ENCODE measurements at places on chromosomes 1 and 21. TPM values are rescaled to one million over a fixed set of nuclear protein-coding genes. Genes with fewer than 3 reads are reported as not detected.

PITHD1 gene
- 65.1 TPM for polyA plus RNA-seq

GRCh38 chr1:231160895-231161666 is 777 bp upstream of the TRIM67 start:
- DNase-seq = no peak

DNA sequence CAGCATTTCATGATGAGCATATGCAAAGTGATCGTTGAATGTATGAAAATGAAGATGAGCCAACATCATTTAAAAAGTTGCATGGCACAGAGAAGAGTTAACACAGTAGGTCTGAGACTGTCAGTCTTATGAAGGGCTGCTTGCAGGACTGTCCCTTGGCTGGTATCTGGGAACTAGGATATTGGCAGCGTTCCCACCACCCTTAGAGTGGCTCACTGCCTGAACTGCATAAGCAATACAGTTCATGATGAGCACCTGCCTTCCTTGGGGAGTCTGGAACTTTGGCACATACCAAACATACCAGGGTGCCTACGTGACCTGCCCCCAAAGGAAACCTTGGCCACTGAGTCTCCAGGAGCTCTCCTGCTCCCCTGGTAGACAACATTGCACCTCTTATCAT is 161.8 kb downstream of the DSCAM start:
- no peak for DNase-seq

DNA sequence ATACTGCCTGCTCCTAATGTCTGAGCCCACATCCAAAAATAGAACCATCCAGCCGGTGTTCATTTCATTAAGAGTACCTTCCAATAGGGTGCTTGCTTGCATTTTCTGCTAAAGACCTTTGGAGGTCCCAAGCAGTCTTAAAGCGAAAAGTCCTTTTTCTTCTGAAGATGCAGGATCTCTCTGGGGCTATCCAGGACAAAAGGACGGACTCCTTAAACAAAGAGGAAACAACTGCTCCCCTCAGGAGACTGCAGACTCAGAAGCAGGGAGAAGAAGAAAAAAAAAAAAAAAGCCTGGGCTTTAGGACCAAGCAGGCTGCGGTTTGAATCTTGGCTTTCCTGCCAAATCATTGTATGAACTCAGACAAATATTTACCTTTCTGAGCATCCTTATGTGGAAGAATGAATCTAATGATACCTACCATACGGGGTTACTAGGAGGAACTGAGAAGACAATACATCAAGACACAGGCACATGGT is 204.0 kb downstream of the PLPP3 start:
- DNase-seq = no peak

- peak; percentile 55 for DNase-seq
These were observed 186.1 kb downstream of the CLEC20A start for GRCh38 chr1:178310685-178311105.

- DNase-seq = no peak
These were observed 4.1 kb upstream of the TAGLN2 start for GRCh38 chr1:159929155-159930051.

- DNase-seq = no peak
These were observed 56.7 kb upstream of the GCLM start for GRCh38 chr1:93965888-93966287.

PINK1 gene
- 79.6 TPM for polyA plus RNA-seq

- no peak for DNase-seq
These were observed 204.4 kb upstream of the TNR start for GRCh38 chr1:175947771-175948170.

SLC2A5 gene
- polyA plus RNA-seq = 0.87 TPM

ATP6V1G3 gene
- polyA plus RNA-seq = 2.6 TPM

DNA sequence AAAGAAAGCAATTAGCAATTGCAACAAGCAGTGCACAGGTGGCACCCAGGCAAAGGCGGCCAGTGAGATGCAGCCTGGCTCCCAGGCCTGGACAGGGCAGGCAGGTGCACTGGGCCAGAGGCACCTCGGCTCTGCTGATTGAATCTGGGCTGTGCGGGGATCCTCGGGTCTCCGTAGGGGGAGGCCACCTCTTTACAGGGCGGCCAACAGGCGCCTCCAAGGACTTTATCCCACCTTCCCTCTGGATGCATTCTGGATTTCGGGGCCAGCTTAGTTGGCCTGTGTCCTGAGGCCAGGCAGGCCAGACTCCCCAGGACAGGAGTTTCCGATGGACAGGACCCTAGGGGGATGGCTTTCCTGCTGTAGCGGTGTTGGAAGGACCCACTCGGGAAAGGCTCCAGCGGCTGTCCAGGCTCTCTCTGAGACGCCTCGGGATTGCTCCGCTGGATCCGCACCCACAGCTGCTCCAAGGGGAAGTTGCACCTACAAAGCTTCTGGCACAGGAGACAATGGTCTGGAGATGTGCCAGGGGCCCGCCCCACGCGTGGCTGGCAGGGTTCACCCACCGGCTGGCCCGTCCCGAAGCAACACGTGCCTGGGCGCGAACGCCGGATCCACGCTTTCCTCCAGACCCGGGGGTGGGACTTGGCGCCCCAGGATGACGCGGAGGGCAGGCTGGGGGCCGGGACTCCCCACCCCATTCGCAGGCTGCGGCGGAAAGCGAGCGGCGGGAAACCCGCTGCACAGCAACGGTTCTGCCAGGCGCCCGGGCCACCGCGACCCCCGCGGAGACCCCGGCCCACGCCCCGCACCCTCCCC is 810 bp downstream of the SLC19A1 start:
- no peak for DNase-seq

GRCh38 chr1:169925505-169926482 is 32.1 kb upstream of the SCYL3 start:
- no peak for DNase-seq

GRCh38 chr21:26736449-26736848 is 108.8 kb downstream of the ADAMTS1 start:
- DNase-seq = no peak

DNA sequence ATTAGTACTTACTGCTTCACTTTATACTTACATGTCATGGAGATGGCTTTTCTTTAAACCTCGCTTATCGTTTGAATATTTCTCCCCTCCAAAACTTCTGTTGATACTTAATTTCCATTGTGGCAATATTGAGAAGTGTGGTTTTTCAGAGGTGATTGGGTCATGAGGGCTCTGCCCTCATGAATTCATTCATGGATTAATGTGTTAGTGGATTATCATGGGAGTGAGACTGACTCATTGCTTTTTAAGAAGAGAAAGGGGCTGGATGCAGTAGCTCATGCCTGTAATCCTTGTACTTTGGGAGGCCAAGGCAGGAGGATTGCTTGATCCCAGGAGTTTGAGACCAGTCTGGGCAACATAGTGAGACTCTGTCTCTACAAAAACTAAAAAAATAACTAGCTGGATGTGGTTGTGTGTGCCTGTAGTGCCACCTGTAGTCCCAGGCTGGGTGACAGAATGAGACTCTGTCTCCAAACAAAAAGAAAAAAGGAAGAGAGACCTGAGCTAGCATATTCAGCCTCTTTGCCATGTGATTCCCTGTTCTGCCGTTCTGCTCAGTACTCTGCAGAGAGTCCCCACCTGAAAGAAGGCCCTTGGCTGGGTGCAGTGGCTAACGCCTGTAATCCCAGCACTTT is 30.2 kb downstream of the RABGAP1L start:
- no peak for DNase-seq

- no peak for DNase-seq
These were observed 56.0 kb upstream of the PLXNA2 start for GRCh38 chr1:208300084-208300770.

- DNase-seq = no peak
These were observed 38.1 kb upstream of the LBR start for GRCh38 chr1:225465793-225466517.

DNA sequence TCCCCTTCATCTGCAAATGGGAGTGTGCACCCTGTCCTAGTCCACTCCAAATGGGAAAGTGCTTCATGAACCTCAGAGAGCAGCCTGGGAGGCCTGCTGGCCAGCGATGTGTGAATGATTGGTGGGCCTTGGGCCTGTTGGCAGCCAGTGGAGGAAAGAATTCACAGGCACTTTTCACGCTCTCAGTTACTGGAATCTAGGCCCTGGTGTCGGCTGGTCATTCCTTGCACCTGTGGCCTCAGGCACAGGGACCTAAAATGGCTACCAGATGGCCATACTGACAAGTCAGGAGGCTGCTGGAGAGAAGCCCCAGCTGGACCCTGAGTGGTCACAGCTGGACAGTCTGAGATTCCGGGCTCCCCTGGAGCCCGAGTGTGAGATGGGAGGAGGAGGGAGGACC is 18.4 kb upstream of the EDN2 start:
- no peak for DNase-seq

DNA sequence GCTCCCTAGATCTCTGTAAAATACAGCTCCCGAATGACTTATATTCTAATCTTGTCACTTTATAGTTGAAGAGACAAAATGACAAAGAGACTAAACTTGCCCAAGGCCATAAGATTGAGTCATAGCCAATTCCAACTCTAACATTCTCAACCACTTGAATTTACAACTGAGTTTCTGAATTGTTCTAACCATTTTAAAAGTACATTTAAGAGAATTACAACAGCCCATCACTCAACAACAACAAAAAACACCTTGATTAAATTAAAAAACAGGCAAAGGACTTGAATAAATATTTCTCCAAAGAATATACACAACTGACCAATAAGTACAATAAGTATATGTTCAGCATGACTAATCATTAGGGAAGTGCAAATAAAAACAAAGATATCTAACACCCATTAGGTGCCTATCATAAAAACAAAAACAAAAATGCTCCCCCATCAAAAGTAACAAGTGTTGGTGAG is 8.7 kb upstream of the ADCY10 start:
- DNase-seq = no peak

FAM72C gene
- polyA plus RNA-seq = 0.40 TPM

DNA sequence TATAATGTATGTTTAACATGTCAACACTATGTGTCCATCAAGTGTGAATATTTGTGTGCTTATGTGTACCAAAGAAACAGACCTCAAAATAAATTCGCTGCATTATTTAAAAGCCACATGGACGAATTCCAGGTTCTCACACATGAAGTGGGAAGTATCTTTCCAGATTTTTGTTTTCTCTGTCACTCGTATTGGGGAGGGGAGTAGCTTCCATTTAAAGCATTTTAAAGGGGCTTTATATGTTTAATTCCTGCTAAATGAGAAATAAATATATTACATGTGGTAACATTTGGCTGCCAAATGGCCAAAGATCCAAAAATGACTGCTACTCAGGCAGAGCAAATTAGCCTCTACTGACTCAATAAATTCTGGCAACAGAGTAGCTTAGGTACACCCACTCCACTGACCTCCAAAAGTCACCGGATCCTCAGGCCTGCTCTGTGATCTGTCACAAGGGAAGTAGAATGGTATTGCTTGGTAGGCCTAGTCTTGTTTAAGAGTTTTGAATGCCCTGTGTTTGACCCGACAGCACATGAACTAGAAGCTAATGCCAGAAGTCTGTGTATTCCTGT is 178.1 kb downstream of the ZP4 start:
- DNase-seq = no peak
